ENCODE measurements at places on chromosomes 12 and 14.

DNA sequence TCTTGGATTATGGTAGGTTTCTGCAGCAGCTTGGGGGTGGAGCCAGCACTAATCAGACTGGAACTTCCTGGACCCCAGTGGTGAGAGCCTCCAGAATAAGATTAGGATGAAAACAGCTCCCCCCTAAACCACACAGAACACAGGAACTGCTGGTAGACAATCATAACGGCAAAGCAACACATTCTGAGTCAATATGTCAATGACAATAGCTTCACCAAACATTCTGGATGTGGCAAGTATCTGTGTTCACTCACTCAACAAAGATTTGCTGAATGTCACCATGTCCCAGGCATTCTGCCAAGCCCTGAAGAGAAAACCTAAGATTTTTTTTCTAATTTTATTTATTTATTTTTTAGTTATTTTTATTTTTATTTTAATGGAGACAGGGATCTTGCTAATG lies 65.2 kb downstream of the LRRC74A start:
- no peak for DNase-seq

GRCh38 chr12:25970916-25971653 lies 12.6 kb downstream of the RASSF8 start:
- DNase-seq = peak; percentile 34

GRCh38 chr14:59123975-59124374 lies 64.5 kb upstream of the DAAM1 start:
- DNase-seq = peak; percentile 21

DNA sequence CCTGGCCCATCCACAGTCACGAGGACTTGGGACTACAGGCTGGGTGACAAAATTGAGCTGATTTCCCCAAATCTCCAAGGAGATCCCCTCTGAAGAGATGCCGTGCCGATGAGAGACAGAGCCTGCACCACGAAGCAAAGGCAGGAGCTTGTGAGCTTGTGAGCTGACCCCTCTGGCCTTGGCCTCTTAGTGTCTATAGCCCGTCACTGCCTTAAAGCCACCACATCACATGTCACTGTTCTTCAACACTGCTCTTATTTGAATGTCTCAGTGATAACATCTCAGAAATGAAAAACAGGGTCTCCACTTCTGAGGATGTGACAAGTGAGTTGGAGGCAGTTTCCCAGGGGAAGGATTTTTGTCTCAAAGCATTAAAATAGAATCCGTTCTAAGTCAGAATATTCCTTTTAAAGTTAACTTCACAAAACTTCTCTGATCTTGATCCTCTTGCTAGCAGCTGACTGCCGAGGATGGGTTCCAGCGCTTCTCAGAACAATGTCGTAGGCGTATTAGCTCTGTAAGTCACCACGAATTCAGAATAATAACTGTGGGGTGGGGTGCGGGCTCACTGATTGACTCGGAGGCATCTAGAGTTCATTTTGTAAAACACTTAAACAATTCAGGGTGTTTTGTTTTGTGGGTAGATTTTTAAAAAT lies 37.5 kb downstream of the CHST11 start:
- DNase-seq = peak; percentile 27

- no peak for DNase-seq
Observed at GRCh38 chr12:92068459-92068858, 77.2 kb downstream of the BTG1 start.

- no peak for DNase-seq
Observed at GRCh38 chr14:96165493-96166436, 38.9 kb upstream of the BDKRB2 start.

- DNase-seq = peak; percentile 96
Observed at GRCh38 chr14:89040460-89041256, 216.2 kb downstream of the TTC8 start.

- DNase-seq = no peak
Observed at GRCh38 chr12:105835580-105836241, 303.0 kb downstream of the NUAK1 start.

DNA sequence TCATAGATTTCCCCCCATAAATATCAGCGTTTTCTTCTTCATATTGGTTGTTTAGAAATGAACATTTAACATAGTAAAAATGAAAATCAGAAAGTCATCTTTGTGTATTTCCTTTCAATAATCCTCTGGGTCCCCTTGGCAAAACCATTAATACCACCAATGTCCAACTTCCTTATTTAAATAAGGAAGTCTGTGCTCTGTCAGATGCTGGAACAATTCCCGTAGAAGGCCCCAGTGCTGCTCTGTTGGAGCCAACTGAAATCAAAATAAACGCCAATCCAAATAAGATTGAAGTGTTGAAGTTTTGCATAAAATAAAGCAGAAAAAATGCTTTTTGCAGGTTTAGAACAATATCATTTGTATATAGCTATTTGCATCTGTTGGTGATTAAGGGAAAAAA lies 93.1 kb downstream of the PPM1H start:
- DNase-seq = no peak

GRCh38 chr12:106282457-106283097 lies 20.0 kb upstream of the TCP11L2 start:
- peak; percentile 29 for DNase-seq

GRCh38 chr14:65101631-65102440 lies 481 bp downstream of the MAX start:
- DNase-seq = no peak

DNA sequence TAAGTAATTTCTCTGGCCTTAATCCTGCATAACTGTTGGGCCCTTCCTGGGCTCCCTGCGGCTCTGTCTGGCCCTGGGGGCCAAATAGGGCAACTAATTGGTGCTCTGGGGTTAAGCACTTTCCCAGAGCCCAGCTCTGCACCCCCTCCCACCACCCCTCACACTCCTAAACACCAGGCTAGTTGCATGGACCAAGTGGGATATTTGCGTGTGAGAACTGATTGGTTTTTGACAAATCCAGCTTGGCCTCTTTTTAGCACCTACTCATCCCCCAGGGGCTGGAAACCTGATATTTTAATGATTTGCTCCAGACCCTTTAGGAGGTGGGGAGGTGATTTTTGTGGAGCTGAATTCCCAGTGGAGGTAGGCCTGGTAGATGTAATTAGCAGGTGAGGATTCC lies 91.9 kb downstream of the DICER1 start:
- no peak for DNase-seq

- no peak for DNase-seq
Observed at GRCh38 chr12:2110849-2111566, 58.2 kb downstream of the CACNA1C start.

DNA sequence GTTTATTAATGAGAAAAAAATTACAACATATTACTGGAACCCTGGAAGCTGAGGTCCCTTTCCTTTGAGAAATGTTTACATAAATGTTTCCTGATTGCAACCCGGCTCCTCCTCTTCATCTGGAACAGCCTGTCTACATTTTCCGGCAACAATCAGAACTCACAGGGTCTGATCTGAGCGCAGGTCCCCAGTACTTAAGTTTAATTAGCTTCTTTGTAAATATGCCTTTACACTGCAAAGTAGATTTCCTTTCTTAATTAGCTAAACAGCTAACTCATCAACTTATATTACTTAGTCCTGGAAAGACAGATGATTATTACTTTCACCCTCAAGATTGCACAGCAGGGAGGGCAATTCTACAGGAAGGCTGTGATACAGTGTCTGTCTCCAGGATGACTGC lies 213.0 kb downstream of the MON2 start:
- DNase-seq = peak; percentile 14

DNA sequence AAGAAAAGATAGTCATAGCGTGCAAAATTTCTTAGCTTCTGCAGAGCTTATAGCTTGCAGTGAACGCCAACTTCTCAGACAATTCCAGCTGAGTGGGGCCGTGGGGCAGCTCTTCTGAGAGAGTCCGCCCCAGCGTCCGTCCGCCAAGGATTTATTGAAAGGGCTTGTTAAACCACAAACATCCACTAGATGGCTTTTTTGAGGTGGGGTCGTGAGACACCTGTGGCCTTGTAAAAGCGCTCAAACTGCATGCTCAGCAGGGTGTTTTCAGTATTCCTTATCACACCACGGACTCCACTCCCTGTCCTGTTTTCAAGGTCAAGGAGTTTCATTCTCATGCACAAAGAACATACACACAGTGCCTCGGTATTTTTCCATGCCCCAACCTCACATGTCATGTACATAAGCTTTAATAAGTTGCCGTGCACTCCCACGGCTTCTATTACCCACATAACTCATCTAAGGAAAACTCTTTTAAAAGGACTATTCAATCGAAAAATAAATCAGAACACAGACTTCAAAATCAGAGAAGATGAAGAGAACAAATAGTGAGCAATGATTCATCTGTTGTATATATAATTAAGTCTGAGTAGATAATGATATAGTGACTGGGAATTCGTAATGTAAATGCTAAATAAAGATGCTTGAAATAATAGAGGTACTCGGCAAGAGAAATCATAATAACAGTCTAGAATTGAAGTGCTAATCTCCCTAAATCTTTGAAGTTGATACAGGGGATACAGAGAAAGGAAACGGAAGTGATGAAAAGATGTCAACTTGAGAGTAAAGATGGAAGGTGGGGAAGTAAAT lies 46.7 kb downstream of the WBP11 start:
- no peak for DNase-seq

- DNase-seq = peak; percentile 44
Observed at GRCh38 chr14:74475678-74476077, 17.4 kb downstream of the NPC2 start.

DNA sequence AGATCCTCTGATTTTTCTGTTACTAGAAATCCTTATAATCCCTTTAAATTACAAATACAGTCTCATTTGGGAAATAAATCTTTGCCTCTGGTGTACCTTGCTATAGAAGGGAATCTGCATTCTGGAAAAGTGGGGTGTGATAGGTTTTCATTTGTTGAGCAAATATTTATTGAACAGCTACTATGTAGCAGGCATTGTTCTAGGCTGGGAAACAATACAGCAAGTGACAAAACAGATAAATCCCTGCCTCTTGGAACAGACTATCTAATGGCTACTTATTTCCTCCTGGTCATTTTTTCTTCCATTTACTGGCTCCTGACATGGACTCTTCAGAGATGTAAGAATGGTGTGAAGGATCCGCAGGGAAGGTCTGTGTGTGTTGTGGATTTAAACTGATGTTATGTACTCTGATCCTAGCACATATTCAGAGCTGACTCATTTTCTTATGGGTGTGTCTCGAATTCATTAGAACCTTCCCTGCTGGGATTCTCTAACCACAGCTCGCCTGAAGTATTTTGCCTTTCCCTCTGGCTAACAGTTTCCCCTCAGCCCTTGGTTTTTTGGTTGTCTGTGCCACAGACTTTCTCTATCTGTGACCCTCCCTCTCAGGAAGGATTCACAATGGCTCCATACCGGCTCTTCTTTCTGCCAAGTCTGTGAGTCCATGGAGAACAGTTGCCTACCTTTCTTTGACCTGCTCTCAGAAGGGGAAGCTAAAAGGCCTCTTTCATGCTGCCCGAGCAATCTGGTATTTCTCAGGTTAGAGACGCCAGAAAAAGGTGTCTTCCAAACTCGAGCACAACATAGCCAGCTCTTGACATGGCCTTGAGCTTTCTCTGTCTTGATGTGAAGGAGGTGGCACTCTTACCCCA lies 53.7 kb downstream of the TMTC2 start:
- peak; percentile 61 for DNase-seq

DNA sequence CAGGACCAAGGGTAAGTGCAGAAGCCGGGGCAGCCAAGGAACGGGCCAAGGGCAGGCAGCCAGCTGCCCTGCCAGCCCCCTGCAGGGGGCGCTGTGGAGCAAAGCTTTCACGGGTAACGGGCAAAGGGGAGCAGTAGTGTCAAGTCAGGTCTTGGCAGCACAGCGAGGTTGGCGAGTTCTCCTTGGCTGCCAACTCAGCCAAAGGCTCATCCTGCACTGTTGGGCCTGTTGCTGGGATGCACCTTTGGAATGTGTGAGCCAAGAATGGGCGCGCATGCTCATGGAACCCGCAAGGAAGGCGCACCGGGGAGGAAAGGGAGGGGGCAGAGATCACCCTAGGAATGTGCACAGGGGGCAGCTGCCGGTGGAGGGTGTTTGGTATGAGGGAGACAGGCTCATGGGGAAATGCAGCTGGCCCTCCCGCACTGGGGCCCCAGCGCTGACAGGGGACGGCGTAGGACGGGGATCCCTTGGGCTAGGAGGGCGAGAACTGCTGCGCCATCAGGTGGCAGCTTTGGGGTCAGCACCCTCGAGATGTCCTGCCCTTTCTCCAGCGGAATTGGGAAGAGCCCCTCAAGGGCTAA lies 138.0 kb downstream of the ASCL4 start:
- no peak for DNase-seq

DNA sequence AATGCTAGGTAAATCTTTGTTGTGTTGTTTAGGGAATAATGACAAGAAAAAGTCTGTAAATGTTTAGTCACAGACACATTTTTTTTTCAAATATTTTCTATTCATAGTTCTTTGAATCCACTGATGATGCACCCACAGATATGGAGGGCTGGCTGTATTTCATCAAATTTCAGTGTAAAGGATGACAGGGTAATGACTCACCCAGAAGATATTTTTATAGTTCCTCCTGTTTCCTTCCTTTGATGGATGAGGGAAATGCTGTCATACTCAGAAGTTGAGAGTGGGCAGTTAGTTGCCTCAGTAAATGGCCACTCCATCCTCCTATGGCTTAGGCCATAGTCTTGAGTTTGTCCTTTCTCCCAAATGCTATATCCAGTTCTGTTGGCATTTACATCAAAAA lies 76.9 kb upstream of the REP15 start:
- peak; percentile 63 for DNase-seq

DNA sequence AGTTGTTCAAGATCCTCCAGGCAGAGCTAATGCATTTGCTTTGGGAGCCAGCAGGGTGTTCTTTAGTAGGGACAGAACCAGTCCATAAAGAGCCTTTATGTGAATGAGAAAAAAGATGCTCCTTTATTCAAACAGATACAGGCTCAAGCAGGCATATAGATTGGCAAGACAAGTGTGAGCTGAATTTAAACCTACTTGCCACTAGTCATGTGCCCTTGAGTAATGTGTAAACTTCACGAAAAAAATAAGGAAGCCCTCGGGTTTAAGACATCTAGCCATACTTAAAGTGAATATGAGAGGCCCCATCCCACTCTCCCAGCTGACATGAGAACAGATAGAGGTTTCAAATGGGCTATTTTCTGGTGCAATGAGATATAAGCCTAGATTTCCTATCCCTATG lies 43.1 kb upstream of the STRAP start:
- DNase-seq = no peak

GRCh38 chr12:119829439-119829838 lies 47.7 kb downstream of the CIT start:
- no peak for DNase-seq

- DNase-seq = no peak
Observed at GRCh38 chr12:4566474-4566873, 4.5 kb downstream of the DYRK4 start.

- DNase-seq = peak; percentile 91
Observed at GRCh38 chr14:50342221-50343078, 30.3 kb downstream of the DMAC2L start.

GRCh38 chr12:3904999-3905398 lies 31.8 kb upstream of the PARP11 start:
- no peak for DNase-seq

GRCh38 chr14:58305730-58306129 lies 7.4 kb downstream of the ARID4A start:
- no peak for DNase-seq

- no peak for DNase-seq
Observed at GRCh38 chr14:78164226-78164853, 5.8 kb upstream of the NRXN3 start.

- DNase-seq = no peak
Observed at GRCh38 chr12:6765048-6765633, 1.0 kb upstream of the PTMS start.
